Osteoblast (primary cell): ENCODE measurements at places on chromosomes 5 and 9. TPM values are rescaled to one million over a fixed set of nuclear protein-coding genes. Genes with fewer than 3 reads are reported as not detected.

BAAT gene
- total RNA-seq: under 0.01 TPM in 1 of 2 replicates, not detected in the other

PCDHGB1 gene
- 3.3 and 5.0 TPM in 2 replicates for total RNA-seq

PRSS3 gene
- total RNA-seq: 2.2 and 3.5 TPM in 2 replicates

NFX1 gene
- total RNA-seq: 34.0 and 36.2 TPM in 2 replicates

FAXDC2 gene
- total RNA-seq: 13.8 and 19.2 TPM in 2 replicates

PPP3R2 gene
- total RNA-seq: not detected in 2 replicates
